Activated naive CD4-positive, alpha-beta T cell (primary cell): ENCODE measurements at places on chromosomes 7 and 10.

GRCh38 chr7:133434246-133434865 lies 181.5 kb downstream of the EXOC4 start:
- DNase-seq, result no peak

DNA sequence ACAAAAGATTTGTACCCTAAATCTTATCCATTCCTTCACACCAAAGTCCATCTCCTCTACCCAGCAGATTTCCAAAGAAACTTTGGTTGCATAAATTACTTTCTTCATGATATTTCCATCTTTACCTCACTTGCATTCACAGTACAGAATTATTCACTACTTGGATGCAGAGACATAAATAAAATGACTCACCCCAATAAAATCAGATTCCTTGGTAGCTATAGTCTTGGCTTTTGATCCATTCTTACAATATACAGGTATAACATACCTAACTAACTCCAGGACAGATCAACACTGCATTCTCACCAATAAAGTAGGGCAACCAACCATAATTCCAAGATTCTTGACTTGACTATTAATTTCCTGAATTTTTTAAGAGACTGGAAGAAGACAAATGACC lies 815.1 kb downstream of the MAGI2 start:
- no peak for DNase-seq

GRCh38 chr7:133934262-133934976 lies 192.7 kb upstream of the LRGUK start:
- no peak for DNase-seq

DNA sequence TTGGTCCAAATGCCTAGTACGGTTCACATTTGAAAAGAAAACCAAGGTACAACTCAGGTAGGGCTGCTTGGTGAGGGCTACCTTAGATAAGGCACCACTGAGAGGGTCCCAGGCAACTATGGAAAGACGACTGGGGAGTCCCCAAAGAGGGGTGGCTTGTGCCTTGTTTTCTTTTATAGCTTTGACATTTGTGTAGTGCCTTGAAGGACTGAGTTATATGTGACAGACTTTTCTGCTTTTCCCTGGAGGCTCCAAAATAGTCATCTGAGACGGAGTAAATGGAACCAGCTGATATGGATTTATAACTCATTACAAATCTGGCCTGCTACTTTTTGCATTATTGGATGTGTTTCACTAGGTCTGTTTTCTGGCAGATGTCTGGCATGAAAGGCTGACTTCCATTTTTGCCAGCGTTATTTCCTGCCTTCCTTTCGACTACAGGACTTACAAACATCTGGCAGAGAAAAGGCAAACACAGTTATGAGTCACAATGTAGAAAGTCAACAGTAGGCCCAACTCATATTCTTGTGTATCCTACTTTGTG lies 88.2 kb upstream of the IMMP2L start:
- no peak for DNase-seq

DNA sequence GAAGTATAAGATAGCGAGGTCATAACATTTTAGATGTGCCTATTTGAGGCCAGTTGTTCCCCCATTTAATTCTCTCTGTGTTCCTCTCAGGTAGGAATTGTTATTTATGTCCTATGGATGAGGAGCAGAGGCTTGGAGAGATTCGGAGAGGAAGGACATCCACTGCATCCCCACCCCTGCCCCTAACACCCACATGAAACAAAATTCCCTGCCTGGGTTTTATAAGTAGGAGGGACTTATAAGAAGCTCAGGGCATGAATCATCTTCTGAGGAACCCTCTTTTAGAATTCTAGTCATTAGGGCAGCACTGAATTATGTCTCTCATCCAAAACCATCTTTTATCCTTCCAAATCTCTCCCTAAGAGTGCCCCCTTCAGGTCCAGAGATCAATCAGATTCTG lies 5.0 kb downstream of the CHAT start:
- no peak for DNase-seq

GRCh38 chr7:155059703-155060102 lies 10.4 kb upstream of the HTR5A start:
- DNase-seq, result no peak

DNA sequence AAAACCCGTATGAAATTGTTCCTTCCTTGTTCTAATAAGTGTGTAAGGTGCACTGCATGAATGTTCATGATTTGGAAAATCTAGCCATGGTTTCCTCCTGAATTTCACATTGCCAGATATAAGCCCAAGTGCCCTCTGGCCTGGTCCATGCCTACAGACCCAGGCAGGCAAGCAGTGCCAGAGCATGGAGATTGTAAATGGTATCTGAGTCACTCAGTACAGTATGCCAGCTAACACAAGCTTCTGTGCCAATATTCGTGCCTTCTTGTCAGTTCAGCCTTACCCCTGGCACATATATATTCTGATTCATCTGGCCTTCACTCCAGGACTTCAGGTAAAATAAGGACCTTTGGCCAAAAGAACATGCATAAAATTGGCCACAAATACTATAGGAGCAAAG lies 38.4 kb upstream of the PDE1C start:
- no peak for DNase-seq

GRCh38 chr7:45007106-45007505 lies 7.1 kb downstream of the CCM2 start:
- no peak for DNase-seq

- no peak for DNase-seq
Measured at GRCh38 chr7:82179311-82179710, 264.3 kb downstream of the CACNA2D1 start.

DNA sequence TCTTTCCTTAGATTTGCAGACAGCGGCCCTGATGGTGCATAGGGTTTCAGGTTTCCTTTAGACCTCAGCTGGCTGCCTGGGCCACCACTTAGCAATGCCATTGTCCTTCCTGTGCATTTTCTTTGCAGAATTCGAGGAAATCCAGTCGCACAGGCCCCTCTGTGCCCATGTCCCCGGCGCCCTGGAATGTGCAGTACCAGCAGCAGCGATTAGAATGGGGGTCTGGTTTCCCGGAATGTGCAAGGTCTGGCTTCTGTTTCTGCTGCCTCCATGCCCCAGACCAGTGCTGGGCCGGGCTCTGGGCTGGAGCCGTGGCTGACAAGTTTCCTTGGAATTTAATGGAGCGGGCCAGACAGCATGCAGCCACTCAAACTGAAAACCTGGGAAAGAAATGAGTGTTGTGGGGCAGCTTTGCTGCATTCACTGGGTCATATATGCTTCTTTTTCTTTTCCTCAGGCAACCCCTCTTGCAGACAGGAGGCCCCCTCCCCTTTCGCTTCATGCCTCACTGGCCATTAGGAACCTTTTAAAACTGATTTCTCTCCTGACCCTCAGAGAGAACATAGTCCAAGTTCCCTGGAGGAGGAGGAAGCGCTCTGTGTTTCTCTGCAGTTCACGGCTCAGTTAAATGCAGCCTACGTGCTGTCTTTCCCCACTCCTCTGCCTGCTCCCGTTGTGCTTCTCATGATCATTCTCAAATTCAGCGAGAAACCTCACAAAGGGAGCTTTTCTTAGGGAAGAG lies 14.4 kb downstream of the HTRA1 start:
- no peak for DNase-seq

DNA sequence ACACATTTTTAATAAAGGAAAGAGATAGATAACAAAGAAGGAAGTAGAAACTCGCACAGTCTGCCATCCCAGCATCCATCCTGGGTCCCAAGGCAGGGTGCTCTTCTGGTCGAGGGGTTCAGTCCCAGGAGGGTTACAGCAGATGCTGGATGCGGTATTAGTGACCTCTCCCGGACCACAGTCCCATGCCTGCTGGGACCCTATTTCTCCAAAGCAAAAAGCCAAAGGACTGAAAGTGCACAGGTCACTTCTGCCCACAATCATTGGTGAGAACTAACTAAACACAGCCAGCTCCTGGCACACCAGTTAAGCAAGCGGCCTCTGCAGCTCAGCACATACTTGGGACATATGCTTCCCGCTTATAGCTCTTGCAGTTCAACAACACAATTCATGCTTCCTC lies 96.1 kb upstream of the HABP2 start:
- DNase-seq, result no peak

DNA sequence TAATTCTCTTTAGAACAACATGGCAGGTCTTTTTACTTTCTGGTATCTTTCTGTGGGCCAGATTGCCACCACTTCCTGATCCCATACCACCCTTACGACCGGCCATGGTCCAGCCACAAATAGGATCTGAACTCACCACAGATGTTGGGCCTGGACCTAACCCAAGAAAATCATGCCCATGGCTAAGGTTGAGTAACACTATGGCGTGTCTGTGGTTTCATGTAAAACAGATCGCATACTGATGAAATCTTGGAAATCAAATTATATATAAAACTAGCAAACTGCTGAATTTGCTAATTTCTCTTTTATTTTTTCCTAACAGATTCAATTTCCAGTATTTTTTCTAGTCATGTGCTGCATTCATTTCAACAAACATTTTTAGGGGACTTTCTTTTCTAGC lies 77.2 kb downstream of the CH25H start:
- DNase-seq, result no peak

DNA sequence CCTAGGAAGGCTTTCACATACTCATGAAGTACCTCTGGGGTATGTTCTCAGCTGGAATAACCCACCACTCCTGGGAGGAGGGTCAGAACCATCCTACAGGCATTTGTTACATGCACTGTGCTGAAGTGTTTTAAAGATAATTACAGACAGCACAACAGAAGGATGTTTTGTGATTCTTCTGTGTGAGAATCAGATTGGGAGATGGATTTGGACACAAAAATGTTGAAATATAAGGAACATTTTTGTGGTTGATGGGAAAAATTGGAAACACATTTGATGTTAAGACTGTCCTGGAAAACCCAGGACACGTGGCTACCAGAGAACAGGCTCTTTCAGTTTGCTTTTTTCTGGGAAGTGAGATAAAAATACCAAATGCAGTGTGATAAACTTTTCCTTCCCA lies 61.4 kb downstream of the BICC1 start:
- no peak for DNase-seq

DNA sequence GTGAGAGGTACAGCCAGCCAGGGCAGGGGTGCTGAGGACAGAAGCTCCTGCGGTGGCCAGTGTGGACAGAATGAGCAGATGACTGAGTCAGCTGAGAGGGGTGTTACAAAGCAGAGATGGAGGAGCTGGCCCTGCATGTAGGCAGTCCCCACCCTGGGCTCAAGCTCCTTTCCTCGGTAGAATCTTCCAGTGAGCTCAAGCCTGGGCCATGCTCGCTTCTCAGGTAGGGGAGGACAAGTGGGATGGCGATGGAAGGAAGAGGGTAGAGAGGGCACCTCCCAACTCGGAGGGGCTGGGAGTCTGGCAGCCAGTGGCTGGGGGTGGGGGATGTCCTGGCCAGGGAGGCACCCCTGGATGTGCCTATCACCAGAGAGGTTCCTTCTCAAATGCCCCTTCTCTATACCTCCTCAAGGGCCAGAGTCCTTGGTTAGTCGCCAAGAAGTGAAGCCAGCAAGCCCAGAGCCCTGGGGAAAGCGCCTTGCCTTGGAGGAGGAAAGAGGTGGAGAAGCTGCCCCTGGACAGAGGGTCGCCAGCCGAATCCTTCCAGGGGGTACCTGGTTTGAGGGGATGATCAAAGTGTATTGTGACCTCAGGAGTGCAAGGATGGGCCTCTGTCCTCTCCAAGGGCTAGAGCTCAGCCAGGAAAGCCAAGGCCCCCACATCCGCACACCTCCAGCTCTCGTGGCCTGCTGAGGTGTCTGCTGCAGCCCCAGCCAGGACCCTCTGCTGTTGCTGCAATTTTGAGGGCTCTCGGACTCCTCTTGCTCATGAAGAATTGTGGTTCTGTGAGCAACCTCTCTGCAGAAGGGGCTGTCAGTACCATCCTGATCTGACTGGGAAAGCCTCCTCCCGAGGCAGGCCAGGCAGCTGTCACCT lies 88.6 kb upstream of the MACROH2A2 start:
- no peak for DNase-seq

- no peak for DNase-seq
Measured at GRCh38 chr7:121352323-121352722, 23.5 kb downstream of the WNT16 start.

GRCh38 chr10:73763343-73763742 lies 18.5 kb upstream of the CHCHD1 start:
- DNase-seq, result no peak

- no peak for DNase-seq
Measured at GRCh38 chr10:114615600-114616007, 42.5 kb downstream of the ABLIM1 start.

- no peak for DNase-seq
Measured at GRCh38 chr7:155187061-155187785, 110.5 kb upstream of the INSIG1 start.

DNA sequence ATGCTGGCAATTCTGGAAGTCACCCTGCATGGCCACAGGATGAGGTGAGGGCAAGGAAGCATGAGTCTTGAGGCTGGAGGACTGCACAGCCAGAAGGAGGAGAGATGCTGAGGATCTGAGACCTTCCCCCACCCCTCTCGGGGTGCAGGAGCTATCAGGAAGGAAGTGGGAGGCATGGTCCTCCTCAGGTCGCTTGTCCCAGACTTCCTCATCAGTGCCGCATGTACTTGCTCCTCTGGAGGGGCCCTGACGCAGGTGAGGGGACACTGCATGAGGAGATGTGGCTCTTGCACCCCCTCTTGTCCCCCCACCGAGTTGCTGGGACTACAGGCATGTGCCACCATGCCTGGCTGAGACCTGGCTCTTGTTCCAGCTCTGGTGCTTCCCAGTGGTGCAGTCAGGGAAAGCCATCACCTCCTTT lies 5.7 kb upstream of the ZMIZ1 start:
- DNase-seq, result no peak

- DNase-seq, result no peak
Measured at GRCh38 chr10:75465450-75465827, 34.0 kb downstream of the LRMDA start.

- DNase-seq, result no peak
Measured at GRCh38 chr7:151711906-151712809, 164.8 kb downstream of the PRKAG2 start.

DNA sequence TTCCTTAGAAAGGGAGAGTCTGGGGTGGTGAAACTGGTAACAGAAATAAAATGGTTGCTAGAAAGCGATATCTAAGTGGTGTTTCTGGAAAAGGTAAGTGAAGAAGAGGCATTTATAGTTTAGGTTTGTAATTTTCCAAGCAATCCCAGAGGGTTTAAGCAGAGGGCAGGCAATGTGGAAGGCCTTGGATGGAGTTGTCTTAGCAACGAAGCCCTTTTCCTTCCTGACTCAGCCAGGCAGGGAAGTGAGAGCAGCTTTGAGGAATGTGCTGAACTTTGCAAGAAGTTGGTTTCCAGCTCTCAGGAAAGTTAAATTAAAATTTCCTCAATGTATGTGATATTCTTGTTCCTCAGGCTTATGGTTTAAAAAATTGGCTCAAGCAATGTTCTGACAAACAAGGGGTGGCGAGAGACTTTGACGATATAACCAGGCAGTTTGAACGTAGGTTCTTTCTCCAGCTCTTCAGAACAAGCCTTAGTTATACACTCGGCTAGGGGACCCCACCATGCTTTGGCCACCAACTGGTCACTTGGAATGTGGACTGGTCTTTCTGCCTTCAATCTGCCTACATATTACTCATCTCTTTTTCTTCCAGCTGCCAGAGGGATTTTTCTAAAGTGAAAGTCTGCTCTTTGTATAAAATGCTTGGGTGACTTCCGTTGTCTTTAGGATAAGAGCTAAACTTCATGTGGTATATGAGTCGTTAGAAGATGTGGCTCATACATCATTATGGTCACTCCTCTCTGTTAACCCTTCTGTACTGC lies 66.9 kb upstream of the SLC25A13 start:
- no peak for DNase-seq
